Endothelial cell (in vitro differentiated cells): ENCODE measurements at places on chromosomes 5 and 9. TPM values are rescaled to one million over a fixed set of nuclear protein-coding genes. Genes with fewer than 3 reads are reported as not detected.

PTGDS gene
- total RNA-seq, result not detected

- H3K4me1 ChIP-seq, result peaks cover 14% of the 10 kb centered on the region
- H3K4me3 ChIP-seq, result peak within 1 kb of the TSS; percentile 75
- peaks cover 2% of the 10 kb centered on the region for H3K27me3 ChIP-seq
- H3K36me3 ChIP-seq, result no peaks in the 10 kb centered on the region
Observed at GRCh38 chr9:34957492-34958410, at the start of gene PHF24. TSS of gene PHF24 (plus strand) at chr9:34958285. CDS start at chr9:34971299, 13,014 bp downstream.

ANKRD20A1 gene
- total RNA-seq, result 0.54 TPM

NUTM2G gene
- total RNA-seq, result not detected

POLR3G gene
- total RNA-seq, result 5.9 TPM

FAM78A gene
- 73.4 TPM for total RNA-seq

SHLD3 gene
- total RNA-seq, result 2.8 TPM

- H3K27me3 ChIP-seq, result peaks cover 18% of the 10 kb centered on the region
- no peaks in the 10 kb centered on the region for H3K4me1 ChIP-seq
- peak overlapping the region; percentile 24 for H3K27ac ChIP-seq
- peaks cover 34% of the 10 kb centered on the region for H3K36me3 ChIP-seq
- peak overlapping the region; percentile 81 for H3K4me3 ChIP-seq
Observed at GRCh38 chr5:14507156-14507941, 74.2 kb upstream of the OTULINL start.

LSM11 gene
- 6.0 TPM for total RNA-seq

- no peaks in the 10 kb centered on the region for H3K4me1 ChIP-seq
- H3K27ac ChIP-seq, result no peak overlapping the region
- no peaks in the 10 kb centered on the region for H3K27me3 ChIP-seq
- H3K4me3 ChIP-seq, result no peak overlapping the region
- DNase-seq, result no peak
Observed at GRCh38 chr5:7728076-7728475, 122.9 kb downstream of the CFAP90 start.

DNAH5 gene
- total RNA-seq, result 0.80 TPM

- no peak for DNase-seq
- H3K27me3 ChIP-seq, result peaks cover 2% of the 10 kb centered on the region
- no peaks in the 10 kb centered on the region for H3K4me1 ChIP-seq
- H3K27ac ChIP-seq, result no peak overlapping the region
Observed at GRCh38 chr9:114785866-114786650, 19.8 kb downstream of the TNFSF15 start.

FAM169A gene
- total RNA-seq, result 21.1 TPM

GRCh38 chr9:10232352-10232930 lies 380.4 kb downstream of the PTPRD start:
- peaks cover 2% of the 10 kb centered on the region for H3K27me3 ChIP-seq
- H3K4me1 ChIP-seq, result no peaks in the 10 kb centered on the region
- H3K4me3 ChIP-seq, result no peak overlapping the region
- DNase-seq, result no peak
- H3K27ac ChIP-seq, result no peak overlapping the region

- H3K4me1 ChIP-seq, result no peaks in the 10 kb centered on the region
- peaks cover 3% of the 10 kb centered on the region for H3K36me3 ChIP-seq
- H3K4me3 ChIP-seq, result no peak overlapping the region
- H3K27ac ChIP-seq, result no peak overlapping the region
- no peak for DNase-seq
Observed at GRCh38 chr9:96331236-96331947, 29.4 kb upstream of the HSD17B3 start.

DNA sequence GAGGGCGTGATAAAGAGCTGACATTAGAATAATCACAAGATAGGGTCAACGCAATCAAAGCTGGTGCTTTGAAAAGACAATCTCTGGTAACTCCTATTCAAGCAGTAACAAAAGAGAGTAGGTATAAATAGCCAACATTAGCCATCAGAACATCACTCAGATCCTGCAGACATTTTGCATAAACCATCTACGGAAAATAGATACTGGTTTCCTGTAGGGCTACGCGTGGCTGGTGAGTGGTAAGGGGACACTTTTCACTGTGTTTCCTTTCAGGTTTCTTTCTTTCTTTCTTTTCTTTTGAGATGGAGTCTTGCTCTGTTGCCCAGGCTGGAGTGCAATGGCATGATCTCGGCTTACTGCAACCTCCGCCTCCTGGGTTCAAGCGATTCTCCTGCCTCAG lies 22.3 kb downstream of the TTF1 start:
- peaks cover 8% of the 10 kb centered on the region for H3K4me1 ChIP-seq
- H3K27me3 ChIP-seq, result no peaks in the 10 kb centered on the region
- peaks cover 44% of the 10 kb centered on the region for H3K36me3 ChIP-seq
- H3K27ac ChIP-seq, result no peak overlapping the region
- no peak for DNase-seq

GFRA3 gene
- total RNA-seq, result 0.13 TPM

GRCh38 chr5:170499621-170500020 lies 4.2 kb upstream of the KCNIP1 start:
- H3K27ac ChIP-seq, result no peak overlapping the region
- H3K4me1 ChIP-seq, result peaks cover 15% of the 10 kb centered on the region
- H3K4me3 ChIP-seq, result no peak overlapping the region
- no peak for DNase-seq
